GM12865 (cell line): ENCODE measurements at places on chromosomes 12 and 14.

DNA sequence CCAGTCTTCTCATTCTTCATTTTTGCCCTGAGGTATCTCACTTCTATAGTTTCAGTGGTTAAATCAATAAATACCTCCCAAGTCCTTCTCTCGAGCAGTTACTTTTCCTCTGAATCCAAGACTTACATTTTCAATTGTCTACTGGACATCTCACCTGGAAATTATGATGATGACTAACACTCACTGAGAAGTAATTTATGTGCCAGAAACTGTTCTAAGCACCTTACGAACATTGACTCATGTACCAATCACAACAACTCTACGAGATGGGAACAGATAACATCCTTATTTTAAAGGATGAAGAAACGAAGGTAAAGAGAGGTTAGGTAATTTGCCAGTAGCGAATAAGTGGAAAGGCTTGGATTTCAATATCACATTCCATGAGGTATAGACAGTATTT, 94.1 kb downstream of the EML5 start:
- no peak for DNase-seq

GRCh38 chr14:75497191-75497590, 25.1 kb upstream of the BATF start:
- peak; percentile 75 for DNase-seq

DNA sequence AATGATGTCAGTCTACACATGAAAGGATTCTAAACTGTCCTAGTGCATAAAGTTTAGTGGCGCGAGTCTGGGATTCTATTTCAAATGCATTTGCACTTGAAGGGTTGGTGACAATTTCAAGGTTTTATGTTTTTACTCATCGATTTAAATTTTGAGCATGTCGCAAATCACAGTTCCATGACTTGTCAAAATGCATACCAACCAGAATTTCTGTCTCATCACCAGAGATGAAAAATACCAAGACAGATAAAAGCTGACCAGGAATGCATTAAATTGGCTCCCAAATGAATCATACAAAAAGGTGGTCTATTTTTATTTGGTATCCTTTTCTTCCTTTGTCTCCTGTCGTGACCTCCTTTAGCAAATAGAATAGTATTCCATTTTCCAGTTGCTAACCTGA, 25.2 kb downstream of the TMEM30B start:
- no peak for DNase-seq

- no peak for DNase-seq
These were observed 59.9 kb downstream of the TSPAN19 start for GRCh38 chr12:84976133-84976532.

DNA sequence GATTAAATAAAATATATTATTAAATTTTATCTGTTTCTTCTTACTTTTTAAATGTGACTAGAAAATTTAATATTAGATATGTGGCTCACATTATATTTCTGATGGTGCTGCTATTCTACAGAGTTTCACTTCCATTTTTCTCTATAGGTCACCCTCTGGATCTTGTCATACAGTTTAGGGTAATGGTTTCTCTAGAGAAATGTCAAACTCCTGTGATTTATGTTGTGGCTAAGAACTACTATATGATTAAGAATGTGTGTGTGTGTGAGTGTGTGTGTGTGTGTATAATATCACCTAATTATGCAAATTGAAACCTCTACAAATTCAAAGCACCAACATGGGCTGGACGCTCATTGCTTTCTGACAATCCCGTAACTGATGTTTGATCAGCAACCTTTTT, 325.9 kb downstream of the ADAMTS20 start:
- DNase-seq: no peak

GRCh38 chr14:50954811-50955372, 10.6 kb upstream of the PYGL start:
- peak; percentile 48 for DNase-seq

GRCh38 chr12:33529810-33530209, 90.2 kb upstream of the SYT10 start:
- DNase-seq: no peak
